CD4-positive, alpha-beta memory T cell (primary cell): ENCODE measurements at places on chromosomes 16 and 17.

DNA sequence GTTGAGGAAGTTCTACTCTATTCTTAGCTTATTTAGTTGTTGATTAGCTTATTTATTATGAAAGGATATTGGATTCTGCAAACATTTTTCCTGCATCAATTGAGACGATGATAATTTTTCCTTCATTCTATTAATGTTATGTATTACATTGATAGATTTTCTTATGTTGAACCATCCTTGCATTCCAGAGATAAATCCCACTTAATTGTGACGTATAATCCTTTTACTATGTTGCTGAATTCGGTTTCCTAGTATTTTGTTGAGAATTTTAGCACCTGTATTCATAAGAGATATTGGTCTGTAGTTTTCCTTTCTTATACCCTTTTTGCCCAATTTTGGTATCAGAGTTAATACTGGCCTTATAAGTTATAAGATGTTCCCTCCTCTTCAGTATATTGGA lies 47.6 kb upstream of the BRD7 start:
- DNase-seq: no peak

GRCh38 chr17:77859035-77859810 lies 99.3 kb upstream of the TNRC6C start:
- no peak for DNase-seq

DNA sequence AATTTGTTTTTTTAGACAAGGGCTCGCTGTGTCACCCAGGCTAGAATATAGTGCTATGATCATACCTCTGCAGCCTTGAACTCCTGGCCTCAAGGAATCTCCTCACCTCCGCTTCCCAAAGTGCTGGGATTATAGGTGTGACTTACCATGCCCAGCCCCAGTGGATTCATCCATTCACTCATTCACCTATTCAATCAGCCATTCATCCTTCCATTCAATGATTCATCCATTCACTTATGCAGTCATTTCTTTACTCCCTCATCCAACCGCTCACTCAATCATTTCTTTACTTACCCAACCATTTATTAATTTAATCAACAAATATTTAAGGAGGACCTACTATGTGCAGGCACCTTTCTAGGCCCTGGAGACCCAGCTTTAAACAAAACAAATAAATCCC lies 25.7 kb downstream of the DEXI start:
- no peak for DNase-seq

GRCh38 chr17:64053101-64053500 lies 32.7 kb upstream of the ICAM2 start:
- DNase-seq: no peak

DNA sequence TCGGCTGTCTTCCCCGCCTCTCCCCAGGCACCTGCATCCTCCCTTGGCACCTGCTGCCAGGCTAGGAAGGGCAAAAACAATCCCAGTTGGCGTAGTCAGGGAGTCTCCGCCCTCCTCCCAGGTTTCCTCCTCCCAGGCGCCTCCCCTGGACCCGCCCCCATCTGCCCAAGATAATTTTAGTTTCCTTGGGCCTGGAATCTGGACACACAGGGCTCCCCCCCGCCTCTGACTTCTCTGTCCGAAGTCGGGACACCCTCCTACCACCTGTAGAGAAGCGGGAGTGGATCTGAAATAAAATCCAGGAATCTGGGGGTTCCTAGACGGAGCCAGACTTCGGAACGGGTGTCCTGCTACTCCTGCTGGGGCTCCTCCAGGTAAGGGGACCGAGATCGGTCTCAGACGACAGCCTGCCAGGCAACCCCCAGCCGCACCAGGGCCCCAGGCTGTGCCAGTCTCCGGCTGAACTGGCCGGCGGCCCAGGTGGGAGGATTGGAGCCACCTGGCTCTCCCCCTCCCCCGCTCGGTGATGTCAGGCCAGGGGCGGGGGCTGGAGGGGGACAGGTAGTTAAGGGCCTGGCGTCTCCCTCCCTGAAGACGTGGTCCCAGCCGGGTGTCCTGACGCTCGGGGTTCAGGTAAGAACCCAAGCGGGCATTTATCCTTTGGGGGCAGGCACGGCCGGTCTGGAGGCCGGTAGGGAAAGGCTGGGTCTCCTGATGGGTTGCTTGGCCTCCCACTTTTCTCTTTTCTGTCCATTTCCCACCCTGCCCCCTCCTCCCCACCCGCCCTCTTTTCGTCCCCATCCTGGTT lies at the start of gene GRB7:
GRB7 (plus strand) TSS at position 179 of the 808 bp plus-strand sequence. CDS start 4,364 bp downstream, outside the sequence.
- no peak for DNase-seq

- DNase-seq: no peak
Measured at GRCh38 chr17:70121126-70121525, 46.1 kb downstream of the KCNJ16 start.

DNA sequence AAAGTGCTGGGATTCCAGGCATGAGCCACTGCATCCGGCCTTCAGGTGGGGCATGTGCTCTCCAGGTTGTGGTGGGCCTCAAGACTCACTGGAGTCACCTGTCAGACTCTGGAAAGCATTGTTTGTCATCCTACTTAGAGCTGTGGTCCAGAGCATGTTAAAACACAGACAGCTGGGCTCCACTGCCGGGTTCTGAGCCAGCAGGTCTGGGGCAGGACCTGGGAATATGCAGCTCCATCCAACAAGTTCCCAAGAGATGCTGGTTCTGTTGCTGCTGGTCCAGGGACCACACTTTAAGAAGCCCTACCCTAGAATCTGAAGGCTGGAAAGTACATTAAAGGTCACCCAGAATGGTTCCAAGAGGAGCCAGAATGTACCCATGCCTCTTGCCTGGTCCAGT lies 75.3 kb downstream of the GAS7 start:
- no peak for DNase-seq

GRCh38 chr16:62190426-62190825 lies 154.2 kb upstream of the CDH8 start:
- no peak for DNase-seq

GRCh38 chr16:66911112-66911511 lies 7.6 kb downstream of the CDH16 start:
- DNase-seq: no peak

DNA sequence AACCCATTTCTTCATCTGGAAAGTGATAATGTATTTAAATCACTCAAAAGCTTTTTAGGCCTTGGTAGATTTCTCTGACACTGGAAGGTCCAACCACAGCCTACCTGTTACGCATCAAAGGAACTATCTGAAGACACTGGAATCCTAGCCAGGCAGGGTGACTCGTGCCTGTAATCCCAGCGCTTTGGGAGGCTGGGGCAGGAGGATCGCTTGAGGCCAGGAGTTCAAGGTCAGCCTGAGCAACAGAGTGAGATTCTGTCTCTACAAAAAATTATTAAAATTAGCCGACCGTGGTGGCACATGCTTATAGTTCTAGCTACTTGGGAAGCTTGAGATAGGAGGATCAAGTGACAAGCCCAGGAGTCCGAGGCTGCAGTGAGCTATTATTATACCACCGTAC lies 18.4 kb upstream of the G6PC1 start:
- DNase-seq: no peak

DNA sequence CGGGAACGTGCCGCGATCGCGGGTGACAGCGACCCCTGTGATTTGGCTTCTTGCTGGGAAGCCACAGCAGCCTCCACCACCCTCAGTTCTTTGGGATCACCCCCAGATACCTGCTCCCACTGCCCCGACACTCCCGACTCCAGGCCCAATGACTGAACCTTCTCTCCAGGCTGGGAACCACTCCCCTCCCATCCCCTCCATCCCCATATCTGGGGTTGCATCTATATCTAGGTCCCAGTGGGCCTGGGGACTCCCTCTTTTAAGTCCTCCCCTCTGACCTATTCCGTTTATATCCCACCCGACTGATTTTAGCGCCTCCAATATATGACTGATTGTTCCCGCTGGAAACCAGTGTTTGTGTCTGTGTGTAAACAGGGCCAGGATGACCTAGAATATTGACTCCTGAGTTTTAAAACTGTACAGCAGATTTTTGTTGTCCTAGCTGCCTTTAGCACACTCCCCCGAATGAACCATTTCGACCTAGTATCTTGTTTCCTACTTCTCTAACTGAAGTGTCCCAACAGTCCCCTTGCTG lies 667 bp downstream of the PSMD3 start:
- no peak for DNase-seq

DNA sequence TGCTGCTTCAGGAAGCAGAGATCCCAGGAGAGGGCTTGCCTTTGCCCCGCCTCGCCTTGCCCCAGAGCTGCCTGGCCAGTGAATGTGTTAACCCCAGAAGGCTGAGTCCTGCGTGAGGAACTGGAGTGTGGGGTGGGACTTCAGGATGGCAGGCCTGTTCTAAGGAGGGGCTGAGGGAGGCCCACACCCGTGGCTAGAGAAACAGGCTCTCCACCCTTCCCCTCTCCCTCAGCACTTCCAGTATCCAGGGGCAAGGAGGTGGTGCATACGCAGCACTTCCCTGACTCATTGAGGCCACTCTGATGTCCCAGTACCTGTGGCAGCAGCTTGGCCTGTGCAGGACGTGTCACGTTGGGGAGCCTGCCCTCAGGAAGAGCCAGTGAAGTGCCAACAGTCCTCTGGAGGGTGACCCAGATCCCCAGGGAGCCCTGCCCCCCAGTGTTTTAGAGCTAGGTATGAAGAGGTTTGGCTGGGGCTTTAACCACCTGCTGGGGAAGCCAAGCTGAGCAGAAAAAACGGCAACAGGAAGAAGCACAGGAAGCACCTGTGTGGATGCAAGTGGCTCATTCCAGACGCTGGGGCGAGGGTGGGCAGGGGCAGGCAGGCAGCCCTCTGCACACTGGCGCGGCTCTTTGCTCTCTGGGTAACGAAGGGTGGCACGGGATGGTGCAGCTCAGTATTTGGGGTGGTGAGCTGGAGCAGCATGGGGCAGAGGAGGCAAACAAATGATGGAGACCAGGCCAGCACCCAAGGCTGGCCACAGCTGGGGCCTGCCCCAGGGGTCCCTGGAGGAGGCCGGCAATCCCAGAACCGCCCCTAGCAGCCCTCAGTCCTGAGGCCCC lies 14.7 kb upstream of the CTCF start:
- peak; percentile 70 for DNase-seq

DNA sequence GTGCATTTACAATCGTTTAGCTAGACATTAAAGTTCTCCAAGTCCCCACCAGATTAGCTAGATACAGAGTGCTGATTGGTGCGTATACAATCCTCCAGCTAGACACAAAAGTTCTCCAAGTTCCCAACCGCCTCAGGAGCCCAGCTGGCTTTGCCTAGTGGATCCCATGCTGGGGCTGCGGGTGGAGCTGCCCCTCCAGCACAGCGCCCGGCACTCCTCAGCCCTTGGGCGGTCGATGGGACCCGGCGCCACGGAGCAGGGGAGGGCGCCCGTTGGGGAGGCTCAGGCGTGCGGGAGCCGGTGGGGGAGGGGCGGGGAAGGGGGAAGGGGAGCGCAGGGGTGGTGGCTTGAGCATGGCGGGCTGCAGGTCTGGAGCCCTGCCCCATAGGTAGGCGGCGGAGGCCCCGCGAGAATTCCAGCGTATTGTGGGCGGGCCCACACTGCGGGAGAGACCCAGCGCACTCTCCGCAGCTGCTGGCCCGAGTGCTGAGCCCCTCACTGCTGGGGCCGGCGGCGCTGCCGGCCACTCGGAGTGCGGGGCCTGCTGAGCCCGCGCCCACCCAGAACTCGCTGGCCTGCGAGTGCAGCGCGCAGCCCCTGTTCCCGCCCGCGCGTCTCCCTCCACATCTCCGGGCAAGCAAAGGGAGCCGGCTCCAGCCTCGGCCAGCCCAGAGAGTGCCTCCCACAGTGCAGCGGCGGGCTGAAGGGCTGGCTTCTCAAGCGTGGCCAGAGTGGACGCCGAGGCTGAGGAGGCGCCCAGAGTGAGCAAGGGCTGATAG lies 907.5 kb downstream of the CDH8 start:
- DNase-seq: no peak

- DNase-seq: no peak
Measured at GRCh38 chr17:8315764-8316217, 5.8 kb downstream of the ARHGEF15 start.
